RPMI7951 (cell line): ENCODE measurements at places on chromosomes 2 and 18.

DNA sequence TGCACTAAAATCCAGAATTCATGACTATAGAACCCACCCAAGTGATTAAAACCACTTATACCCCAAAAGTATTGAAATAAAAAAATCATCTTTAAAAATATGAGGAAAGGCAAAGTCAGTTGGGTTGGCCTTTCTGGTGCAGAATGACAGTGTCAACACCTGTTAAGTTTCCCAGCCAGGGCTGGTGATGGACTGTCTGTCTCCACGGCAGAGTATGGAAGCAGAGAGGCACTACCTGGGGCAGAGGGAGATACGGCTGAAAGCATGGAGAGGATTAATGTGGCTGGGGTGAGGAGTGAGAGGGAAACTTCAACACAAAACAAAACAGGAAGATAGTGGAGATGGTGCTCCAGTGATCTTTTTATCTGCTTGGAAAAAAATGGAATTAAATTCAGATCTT lies 215.8 kb downstream of the FAM210A start:
- no peak for DNase-seq

GRCh38 chr2:129716781-129717559 lies 262.5 kb upstream of the RAB6C start:
- no peak for DNase-seq

GRCh38 chr2:228681979-228682378 lies 500.5 kb upstream of the SPHKAP start:
- DNase-seq = no peak

- DNase-seq = no peak
These were observed 6.7 kb upstream of the LRRC30 start for GRCh38 chr18:7224198-7224597.

GRCh38 chr2:239555571-239555905 lies 154.7 kb upstream of the HDAC4 start:
- DNase-seq = no peak

DNA sequence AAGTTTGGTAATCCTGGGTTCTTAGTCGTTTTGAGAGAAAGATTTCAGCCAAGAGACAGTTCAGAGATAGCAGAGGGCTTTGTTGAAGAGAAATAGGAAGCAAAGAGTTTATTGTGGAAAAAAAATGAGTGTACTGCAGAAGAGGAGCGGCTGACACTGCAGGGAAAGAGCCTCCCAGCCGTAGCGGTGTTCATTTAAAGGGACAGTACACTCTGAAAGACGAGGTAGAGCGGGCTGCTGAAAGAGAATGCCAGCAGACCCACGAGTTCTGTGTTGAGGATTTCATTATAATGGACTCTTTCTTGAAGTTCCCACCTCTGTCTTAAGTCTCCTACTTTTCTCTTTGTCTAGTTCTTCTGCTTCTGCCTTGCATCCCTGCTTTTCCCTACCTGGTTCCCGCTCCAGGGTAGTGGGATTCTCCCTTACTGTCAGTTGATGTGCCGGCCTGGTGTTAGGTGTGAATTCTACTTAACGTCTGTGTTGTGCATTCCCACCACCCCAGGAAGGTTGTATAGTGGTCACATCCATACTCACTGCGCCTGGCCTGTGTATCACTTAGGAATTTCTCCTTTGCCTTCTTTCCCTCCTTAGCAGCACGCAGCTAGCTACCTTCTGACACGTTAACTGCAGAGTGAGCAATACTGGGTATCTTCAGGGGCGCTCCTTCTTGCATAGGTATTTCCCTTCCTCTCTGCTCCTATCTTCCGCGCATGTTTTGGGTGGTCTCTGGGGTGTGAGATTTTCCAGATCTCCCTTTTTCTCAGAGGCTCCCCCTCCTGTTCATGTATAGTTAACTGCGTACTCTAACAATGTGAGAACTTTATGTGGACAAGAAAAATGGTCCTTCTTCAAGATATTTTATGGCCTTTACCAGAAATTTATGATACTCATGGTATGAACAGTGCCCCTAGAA lies 164.5 kb downstream of the PTH2R start:
- no peak for DNase-seq
